KG1 (cell line): ENCODE measurements at places on chromosomes 13 and 19.

GRCh38 chr19:41528106-41528505, 47.9 kb upstream of the CEACAM21 start:
- DNase-seq, result no peak

- DNase-seq, result no peak
Observed at GRCh38 chr19:33620611-33621010, 1.1 kb upstream of the CHST8 start.

GRCh38 chr13:51148952-51149573, 38.0 kb upstream of the C13orf42 start:
- DNase-seq, result no peak

- DNase-seq, result no peak
Observed at GRCh38 chr19:39968789-39969188, 2.2 kb upstream of the PSMC4 start.

DNA sequence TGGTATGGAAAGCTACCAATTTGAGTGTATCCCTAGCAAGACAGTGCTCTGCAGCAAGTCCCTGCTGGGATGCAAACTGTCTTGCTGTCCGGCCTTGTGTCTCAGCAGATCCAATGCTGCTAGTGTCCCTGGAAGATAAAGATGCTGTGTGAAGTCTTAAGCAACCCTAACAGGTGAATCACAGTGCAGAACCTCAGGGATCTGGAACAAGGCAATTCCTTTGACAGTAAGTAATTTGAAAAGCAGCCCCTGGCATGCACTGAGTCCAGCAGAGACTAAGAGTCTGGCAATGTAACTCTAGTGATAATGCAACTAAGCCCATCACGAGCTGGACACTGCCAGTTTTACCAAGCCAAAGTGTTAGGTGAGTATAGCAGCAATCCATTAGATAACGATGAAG, 1.7 kb upstream of the UCHL3 start:
- no peak for DNase-seq

DNA sequence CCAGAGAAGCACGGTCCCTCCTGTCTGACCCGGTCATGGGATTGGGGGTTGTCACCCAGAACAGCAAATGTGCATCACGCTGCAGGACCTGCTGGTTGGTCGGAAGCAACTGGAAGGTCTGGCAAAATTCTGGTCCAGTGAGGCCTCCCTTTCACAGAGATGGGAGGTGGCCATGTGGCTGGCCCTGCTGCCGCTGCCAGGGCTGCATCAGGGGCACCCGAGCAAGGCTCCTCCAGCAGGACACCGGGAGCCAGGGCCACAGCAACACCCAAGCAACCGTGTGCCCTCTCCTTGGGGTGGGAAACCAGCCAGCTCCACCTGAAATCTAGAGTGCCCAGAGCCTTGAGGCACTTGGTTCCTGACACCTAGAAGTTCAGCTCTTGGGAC, 11.5 kb upstream of the GAS6 start:
- DNase-seq, result no peak

- no peak for DNase-seq
Observed at GRCh38 chr19:19145281-19145680, 7.0 kb upstream of the TMEM161A start.

- no peak for DNase-seq
Observed at GRCh38 chr19:45161738-45162607, 1.2 kb upstream of the NKPD1 start.

GRCh38 chr13:59730026-59730425, 433.7 kb downstream of the DIAPH3 start:
- DNase-seq, result no peak

GRCh38 chr13:69809152-69809551, 298.5 kb upstream of the ATXN8OS start:
- DNase-seq, result no peak

DNA sequence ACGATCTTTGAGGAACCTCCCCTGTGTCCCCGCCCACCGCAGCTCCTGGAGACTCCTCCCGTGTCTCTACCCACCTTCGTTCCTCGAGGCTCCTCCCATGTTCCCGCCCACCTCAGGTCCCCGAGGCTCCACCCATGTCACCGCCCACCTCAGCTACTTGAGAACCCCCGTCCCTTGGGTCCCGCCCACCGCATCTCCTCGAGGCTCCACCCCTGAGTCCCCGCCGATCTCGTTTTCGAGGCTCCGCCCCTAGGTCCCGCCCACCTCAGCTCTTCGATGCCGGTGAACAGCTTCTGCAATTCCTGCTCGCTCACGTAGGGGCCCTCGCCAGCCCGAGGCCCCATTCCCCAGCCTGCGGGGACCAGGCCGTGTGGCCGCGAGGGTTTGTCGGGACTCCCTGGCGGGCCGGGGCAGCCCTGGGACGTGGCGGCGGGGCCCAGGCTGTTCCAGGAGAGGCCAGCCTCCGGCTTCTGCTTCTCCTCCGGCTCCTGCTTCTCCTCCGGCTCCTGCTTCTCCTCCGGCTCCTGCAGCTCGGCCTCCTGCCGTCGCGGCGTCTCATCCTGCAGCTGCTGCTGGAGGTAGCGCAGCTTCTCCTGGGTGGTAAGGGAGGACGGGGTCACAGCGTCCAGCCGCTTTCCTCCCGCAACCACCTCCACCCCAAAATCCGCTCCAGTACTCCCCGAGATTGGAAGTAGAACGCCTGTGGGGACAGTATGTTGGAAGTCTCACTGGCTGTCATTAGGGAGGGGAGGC, 16.7 kb downstream of the TSKS start:
- DNase-seq, result no peak

- no peak for DNase-seq
Observed at GRCh38 chr13:30388406-30389283, 33.6 kb upstream of the UBE2L5 start.

DNA sequence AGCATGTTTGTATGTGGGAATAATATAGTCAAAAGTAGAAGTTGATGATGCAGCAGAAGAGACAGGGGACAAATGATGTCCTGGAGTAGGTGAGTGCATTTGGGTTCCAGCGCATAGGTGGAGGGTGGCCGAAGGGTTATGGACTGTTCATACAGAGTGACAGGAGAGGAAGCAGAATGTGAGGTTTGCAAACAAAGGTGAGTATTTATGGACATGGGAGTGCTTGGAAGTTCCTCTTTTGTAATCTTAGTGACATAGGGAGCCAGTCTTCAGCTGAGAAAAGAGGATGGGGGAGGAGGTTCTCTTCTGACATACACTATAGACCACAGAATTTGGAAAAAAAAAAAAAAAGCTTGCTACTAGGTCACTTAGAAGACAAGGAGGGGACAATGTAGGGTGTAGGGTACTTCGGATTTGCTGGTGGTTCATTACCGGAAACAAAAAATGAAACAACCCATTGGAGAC, 331.6 kb downstream of the DLEU7 start:
- peak; percentile 77 for DNase-seq

DNA sequence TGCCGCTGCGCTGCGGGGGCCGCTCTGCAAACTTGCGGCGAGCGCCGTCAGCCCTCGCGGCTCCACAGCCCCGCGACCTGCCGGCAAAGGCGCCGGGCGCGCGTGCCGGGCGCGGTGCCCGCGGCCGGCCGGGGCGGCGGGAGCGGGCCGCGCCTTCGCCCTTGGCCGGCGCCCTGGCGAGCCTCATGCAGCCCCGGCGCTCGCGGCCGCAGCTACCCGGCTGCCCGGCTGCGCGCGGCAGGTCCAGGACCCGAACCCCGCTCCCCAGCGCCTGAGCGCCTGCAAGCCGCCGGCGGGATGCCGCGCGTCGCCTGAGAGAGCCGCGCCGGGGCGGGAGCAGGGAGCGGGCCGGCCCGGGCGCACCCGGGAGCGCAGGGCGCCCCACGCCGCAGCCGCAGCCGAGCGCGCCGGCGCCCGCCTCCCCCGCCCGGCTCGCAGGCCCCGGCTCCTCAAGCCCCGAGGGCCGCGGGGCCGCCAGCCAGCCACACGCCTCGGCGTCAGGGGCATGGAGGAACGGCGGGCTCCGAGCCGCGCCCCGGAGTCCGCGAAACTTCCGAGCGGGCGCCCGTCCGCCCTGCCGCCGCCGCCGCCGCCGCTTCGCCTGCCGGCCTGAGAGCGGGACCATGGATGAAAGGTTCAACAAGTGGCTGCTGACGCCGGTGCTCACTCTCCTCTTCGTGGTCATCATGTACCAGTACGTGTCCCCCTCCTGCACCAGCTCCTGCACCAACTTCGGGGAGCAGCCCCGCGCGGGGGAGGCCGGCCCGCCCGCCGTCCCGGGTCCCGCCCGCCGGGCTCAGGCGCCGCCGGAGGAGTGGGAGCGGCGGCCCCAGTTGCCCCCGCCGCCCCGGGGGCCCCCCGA, 564 bp downstream of the HS6ST3 start:
- no peak for DNase-seq

GRCh38 chr13:32473650-32474049, 45.7 kb upstream of the N4BP2L1 start:
- no peak for DNase-seq

DNA sequence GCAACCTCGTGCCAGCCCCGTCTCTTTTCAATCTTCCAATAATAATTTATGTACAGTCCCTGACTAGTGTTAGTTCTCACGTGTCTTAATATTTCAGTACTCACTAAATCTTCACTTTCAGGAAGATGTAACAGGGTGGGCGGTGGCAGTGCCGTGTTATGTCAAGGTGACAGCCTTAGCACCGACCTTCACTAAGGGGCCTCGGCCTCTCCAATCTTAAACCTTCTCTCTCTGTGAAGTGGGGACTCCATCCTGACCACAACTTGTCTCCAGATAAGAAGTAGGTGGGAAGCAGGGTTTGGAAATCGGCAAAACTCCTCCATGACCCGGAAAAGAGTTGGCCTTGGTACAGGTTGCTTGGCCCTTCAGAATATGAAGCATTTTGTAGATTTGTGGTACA, 1.8 kb downstream of the RPS19 start:
- DNase-seq, result no peak

DNA sequence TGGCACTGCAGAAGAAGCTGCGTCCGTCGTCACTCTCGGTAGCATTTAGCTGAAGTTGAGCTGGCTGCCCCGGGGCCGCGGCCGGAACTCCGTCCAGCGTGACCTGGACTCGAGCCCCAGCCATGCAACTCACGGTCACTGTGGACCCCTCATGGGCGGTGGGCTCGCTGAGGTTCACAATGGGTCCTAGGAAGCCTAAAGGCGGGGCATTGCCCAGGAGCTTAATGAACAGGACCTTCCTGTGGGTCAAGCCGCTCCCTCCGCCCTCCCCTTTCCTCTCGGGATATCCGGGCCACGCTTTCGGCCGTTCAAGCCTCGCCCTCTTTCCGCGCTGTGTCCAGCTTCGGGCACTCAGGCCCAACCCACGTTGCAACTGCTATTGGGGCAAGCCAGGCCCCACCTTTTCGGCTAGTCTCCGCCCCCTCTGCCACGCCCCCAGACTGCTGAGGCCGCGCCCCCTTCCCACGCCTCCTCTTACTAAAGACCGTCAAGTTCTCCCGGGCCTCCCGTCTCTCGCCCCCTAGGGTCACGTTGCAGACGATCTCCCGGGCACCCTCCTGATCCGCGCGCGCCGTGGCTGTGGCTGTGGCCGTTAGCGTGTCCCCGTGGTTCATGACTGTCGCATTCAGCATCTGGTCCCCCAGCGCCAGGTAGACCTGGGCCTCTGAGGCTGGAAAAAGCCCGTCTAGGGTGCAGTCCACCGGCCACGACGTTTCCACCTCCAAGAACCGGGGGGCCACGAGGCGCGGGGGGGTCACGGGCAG, 1.4 kb upstream of the RAVER1 start:
- no peak for DNase-seq

DNA sequence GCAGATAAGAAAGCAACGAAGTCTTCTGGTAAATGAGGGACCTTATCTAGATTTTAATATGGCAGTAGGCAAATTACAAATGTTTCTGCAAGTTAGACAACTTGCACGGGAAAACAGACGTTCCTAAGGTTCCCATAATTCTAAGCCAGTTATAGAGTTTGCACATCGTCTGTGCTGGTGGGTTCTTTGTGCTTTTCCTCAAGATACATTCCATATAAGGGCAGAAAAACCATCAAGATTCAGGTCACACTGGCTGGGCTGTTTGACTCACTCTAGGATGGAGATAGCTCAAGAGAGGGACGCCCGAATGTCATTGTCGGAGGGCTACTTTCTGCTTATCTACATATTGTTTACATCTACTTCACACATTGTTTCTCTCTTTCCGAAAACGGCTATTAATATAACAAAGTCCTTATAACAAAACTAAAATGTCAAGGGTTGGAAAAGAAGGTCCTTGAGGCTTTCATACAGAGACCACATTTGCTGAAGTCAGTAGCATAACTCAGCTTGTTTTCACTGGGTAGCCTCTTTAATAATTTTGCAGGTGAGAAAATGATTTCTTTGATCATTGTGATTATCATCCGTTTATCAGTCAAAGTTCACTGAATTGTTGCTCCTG, 44.4 kb downstream of the SOX1 start:
- no peak for DNase-seq

DNA sequence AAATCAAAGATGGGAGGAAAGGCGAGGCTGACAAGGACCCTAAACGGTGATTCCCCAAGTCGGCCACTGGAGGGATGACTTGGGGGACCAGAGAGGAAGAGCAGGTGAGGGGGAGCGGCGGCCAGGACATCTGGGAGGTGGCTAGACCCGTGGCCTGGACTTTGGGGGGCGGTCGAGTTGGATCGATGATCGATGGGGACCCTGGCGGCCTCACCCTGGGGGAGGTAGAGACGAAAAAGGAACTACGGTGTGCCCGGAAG, 7.7 kb upstream of the CIRBP start:
- DNase-seq, result no peak
